ENCODE measurements at places on chromosomes 5 and 9. TPM values are rescaled to one million over a fixed set of nuclear protein-coding genes. Genes with fewer than 3 reads are reported as not detected.
A peak's percentile ranks its signal among the peaks of the same experiment; 100 is the strongest.

DNA sequence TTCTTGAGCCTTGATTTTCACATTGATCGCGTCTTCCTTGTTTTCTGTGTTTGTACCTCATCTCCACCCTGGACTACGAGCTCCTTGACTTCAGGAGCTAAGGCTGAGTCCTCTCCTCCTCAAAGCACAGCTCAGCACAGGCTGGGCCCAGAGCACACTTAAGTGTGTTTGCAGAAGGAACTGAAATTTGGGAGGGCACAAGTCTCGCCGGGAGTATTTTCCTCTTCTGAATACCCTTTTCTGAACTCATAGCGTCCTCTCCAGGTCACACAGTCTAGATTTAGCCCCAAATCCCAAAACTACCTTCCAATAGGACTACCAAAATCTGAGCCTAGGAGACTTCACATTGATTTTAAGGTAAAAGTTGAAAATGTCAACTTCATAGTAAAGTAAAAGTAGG, 41.6 kb downstream of the TSTD2 start:
- no peak for DNase-seq

DNA sequence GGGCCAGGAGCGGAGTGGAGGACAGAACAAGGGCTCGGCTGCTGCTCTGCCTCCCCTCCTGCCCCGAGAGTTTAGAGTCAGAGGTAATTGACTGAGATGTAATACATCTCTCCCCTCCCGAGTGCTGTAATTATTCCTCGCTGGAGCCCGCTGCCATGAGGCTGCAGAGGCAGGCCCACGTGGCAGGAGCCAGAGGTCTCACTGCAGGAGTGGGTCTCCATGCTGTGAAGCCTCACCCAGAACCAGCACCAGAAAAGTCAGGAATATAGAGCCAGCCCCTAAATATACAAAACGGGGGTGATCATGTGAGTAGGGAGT, 2.5 kb downstream of the FAM163B start:
- no peak for DNase-seq

- no peak for DNase-seq
These were observed 50.8 kb downstream of the SAXO1 start for GRCh38 chr9:18982262-18982620.

DNA sequence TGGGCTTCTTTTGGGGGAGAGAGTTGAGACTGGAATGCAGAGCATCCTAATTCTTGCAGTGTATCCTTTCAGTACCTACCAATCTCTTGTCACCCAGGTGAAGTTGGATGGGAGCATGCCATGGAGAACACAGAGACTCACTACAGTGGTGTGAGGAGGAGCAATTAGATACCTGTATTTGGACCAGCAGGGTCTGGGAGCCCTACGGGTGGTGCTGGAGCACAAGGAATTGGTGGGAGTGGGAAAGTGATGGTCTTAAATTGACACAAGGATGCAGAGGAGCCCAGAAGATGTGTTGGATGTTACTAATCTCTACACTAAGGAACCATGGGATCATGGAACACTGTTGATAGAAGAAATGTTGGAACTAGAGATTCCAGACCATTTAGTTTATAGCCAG, 212.7 kb downstream of the CHSY3 start:
- DNase-seq, result no peak

Gene CCDC180
- 29.4 TPM for polyA plus RNA-seq

- DNase-seq, result no peak
These were observed 18.4 kb downstream of the CARD19 start for GRCh38 chr9:93114169-93114983.

- DNase-seq, result no peak
These were observed 94.2 kb upstream of the FBN2 start for GRCh38 chr5:128632264-128632663.

- DNase-seq, result no peak
These were observed 60.0 kb upstream of the C5orf46 start for GRCh38 chr5:147966326-147966725.

GRCh38 chr5:113387844-113388243, 46.9 kb downstream of the TSSK1B start:
- no peak for DNase-seq

Gene NUDT12
- polyA plus RNA-seq, result 19.8 TPM

- DNase-seq, result no peak
These were observed 57.8 kb downstream of the CXXC5 start for GRCh38 chr5:139705655-139706587.

DNA sequence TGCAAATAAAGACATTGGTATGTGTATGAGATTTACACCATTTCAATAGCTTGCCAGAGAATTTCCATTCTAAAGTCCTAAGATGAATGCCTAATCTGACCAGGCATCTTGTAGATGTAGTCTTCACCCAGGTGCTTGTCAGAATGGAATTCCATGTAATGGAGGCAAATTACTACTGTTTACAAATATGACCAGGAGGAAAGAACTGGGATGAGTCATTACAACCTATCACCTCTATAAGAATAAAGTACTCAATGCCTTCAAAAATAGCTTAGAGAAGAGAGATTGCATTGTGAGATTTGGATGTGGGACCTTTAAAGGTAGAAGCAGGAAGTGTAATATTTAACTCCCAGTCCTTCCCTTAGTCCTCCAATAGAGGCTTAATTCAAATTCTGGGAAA, 507.0 kb upstream of the PTGER4 start:
- no peak for DNase-seq

GRCh38 chr5:7801891-7802614, 48.9 kb downstream of the CFAP90 start:
- DNase-seq, result no peak

GRCh38 chr5:157343842-157344790, 78.2 kb downstream of the CYFIP2 start:
- peak; percentile 5 for DNase-seq

DNA sequence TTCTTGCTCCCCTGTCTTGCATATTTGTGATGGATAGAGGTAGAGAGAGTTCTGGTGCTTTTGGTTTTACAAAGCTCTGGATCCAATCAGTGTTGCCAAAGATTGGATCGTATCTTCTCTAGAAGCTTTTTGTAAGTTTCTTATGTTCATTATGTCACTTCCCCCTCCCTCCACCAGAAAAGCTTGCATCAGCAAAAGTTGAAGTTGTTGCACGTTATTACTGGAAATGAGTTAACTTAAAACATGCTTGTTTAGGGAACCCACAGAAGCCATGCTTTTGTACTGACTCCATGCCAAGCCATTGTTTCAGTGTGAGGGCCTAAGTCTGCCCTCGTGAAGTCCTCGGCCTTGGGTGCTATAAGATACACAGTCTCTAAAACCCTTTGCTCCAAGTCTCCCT, 186.5 kb downstream of the ERCC6L2 start:
- DNase-seq, result no peak

- no peak for DNase-seq
These were observed 76.0 kb downstream of the DAB2IP start for GRCh38 chr9:121727295-121728020.

GRCh38 chr5:127649018-127649439, at the start of gene CTXN3:
TSS of gene CTXN3 (plus strand) at chr5:127649082. CDS start at chr5:127657522, 8,440 bp downstream.
- DNase-seq, result no peak

Gene LRRC19
- polyA plus RNA-seq, result 0.72 TPM

DNA sequence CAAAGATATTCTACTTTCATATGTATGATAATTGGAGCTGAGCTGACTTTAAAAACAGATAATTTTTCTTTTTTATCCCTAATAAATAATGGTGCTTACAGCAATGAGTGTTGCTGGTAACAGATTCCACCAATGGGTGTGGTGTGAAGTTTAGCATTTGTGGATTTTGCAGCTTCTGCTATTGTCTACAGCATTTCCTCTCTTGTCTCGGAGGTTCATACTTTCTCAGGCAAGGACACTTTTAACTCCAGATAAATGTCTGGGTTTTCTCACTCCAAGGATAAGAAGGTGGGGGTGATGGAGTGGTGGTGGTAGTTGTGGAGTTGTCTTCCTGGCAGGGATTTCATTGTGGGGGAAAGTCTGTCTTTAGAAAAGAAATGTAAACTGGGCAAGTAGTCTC, 120.0 kb upstream of the CDKN2B start:
- no peak for DNase-seq

DNA sequence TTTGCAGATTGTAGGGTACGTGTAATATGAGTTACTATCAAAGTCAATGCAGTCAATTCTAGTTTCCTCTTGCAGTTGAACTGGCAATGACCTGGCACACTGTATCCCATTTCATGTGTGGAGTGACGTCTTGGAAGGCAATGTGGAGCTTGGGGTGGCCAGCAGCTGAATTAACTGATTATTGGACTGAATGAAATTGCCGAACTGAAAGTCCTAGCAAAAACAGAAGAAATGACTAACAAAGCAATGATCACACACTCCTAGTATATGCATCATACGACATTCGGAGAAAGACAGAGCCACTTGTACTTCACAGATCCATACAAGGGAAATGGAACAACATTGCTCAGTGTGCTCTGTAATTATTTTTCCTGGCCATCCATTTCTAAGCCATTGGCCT, 259.1 kb upstream of the DAPK1 start:
- no peak for DNase-seq

DNA sequence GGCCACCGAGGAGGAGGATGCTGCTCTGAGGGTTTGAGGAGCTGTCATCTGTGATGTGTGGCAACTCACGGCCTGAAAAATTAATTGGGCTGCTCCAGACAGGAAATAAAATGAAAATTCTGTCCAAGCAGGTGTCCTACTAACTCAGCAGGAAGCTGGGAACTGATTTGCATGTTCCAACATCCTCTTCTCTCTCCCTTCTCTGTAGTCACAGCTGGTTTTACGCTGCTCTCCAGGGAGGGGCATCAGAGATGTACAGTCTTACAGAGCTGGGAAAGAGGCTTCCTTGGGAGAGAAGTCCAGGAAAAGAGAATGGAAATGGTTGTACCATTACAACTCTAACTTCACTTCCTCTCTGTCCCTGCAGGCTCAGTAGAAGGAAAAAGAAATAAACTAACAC, 24.2 kb upstream of the SIL1 start:
- DNase-seq, result no peak

Gene CARTPT
- not detected for polyA plus RNA-seq

DNA sequence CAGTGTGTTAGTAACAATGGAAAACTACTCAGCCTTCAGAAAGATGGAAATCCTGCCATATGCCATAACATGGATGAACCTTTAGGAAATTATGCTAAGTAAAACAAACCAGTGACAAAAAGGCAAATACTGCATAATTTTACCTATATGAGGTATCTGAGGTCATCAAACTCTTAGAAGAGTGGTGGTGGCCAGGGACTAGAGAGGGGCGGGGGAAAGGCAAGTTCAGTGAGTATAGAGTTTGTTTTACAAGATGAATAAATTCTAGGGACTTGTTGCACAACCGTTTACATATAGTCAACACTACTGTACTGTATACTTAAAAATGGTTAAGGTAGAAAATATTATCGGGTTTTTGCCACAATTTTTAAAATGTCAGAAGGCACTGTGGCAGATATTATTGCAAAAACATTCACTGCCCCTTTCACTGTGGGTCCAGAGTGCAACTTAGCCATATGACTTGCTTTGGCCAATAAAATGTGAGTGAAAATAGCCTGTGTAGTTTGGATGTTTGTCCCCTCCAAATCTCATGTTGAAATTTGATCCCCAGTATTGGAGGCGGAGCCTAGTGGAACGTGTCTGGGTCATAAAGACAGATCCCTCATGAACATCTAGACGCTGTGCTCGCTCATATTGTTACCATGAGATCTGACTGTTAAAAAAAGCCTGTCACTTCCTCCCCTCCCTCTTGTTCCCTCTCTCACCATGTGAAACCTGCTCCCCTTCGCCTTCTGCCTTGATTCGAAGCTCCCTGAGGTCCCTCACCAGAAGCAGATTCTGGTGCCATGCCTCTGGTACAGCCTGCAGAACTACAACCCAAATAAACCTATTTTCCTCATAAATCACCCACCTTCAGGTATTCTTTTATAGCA, 9.5 kb downstream of the ZNF367 start:
- no peak for DNase-seq

DNA sequence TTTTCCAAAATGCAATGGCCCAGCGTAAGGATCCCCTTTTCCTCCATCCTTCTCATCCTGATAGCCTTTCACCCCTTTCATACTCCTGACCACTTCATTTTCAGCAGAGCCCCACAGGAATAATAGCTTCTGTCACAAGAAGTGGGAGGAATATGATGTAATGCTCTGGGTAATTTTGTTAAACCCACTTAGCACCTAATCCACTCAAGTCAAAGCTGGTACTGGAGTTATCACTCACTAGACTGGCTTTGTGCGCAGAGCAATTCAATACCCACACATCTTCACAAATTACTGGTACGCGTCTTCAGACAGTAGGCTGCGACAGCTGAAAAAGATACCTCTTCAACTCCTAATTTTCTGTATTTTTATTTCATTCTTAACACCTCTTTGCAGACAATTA, 2232.8 kb upstream of the WWC1 start:
- no peak for DNase-seq

- DNase-seq, result no peak
These were observed 63.7 kb downstream of the S1PR3 start for GRCh38 chr9:89054865-89055495.

GRCh38 chr5:73158313-73158712, 14.7 kb upstream of the TMEM174 start:
- no peak for DNase-seq

DNA sequence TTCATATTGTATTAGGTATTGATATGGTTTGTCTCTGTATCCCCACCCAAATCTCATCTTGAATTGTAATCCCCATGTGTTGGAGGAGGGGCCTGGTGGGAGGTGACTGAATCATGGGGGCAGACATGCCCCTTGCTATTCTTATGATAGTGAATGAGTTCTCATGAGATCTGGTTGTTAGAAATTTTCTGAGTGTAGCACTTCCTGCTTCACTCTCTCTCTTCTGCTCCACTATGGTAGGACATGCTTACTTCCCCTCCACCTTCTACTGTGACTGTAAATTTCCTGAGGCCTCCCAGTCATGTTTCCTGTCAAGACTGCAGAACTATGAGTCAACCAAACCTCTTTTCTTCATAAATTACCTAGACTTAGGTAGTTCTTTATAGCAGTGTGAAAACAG, 187.4 kb upstream of the SLC24A2 start:
- DNase-seq, result no peak

DNA sequence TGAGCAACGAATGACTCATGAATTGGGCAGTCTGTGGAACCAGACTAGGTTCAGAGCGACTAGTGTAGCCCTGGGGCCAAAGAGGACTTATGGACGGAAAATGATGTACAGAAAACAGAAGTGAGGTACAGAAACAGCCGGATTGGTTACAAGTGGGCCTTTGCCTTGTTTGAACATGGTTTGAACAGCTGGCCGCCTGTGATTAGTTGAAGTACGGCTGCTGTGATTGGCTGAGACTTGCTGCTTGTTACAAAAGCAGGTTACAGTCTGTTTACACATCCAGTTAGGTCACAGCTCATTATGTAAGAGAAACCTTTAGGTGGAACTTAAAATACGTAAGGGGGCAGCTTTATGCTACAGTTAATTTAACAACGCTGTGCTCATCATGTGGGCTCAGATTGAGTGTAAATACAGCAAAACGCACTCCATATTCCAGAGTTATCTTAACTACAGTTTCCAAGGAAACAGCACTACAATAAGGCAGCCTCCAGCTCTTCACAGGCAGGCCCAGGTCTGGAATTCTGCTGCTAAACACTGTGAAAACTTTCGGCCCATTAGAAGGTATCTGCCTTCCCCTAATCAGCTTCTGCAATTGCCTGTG, 6.5 kb downstream of the AMACR start:
- peak; percentile 69 for DNase-seq

Gene PKD2L2
- 0.82 TPM for polyA plus RNA-seq

DNA sequence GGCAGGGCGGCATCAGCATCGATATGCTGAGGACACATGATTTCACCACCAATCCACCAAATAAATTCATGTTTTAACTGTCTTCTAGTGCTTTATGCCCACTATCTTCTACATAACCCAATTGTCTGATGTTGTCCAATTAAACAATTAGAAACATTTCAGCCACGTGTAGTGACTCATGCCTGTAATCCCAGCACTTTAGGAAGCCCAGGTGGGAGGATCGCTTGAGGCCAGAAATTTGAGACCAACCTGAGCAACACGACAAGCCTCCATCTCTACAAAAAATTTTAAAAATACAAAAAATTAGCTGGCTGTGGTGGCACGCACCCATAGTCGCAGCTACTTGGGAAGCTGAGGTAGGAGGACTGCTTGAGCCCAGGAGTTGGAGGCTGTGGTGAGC, 128.1 kb downstream of the MYO10 start:
- no peak for DNase-seq
